ENCODE measurements at places on chromosomes 3 and 15.

- no peak for DNase-seq
Observed at GRCh38 chr3:50637011-50637410, 20.1 kb downstream of the MAPKAPK3 start.

DNA sequence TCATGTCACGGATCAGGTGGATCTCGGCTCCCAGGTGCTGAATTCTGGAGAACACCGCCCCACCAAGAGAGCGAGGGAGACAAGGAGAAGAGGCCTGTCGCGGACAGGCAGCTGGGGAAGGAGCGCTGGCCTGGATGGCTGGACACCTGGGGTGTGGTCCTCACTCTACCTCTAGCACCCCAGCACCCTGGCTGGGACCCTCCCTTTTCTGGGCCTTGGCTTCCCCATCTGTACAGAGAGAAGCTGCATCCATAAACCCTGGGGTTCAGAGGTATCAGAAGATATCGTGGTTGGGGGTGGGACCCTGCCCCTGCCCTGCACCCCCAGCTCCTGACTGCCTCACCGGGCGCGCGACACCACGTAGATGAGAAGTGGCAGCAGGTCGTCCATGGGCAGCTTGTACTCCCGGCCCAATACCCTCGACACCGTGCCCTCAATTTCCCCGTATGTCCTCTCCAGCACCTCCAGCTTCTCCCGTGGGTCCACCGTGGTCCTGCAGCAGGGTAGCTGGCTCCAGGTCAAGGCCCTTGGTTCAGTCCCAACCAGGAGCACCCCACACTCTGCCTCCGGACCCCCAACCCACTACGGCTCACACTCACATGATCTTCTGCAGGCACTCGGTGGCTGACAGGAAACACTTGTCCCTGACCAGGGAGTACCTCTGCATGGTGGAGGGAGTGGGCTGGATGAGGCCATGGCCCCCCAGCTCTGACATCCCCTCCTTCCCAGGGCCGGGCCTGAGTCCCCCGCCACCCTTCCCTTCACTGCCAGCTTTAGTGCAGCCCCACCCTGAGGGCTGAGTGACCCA is 21.7 kb downstream of the ALS2CL start:
- DNase-seq = no peak

DNA sequence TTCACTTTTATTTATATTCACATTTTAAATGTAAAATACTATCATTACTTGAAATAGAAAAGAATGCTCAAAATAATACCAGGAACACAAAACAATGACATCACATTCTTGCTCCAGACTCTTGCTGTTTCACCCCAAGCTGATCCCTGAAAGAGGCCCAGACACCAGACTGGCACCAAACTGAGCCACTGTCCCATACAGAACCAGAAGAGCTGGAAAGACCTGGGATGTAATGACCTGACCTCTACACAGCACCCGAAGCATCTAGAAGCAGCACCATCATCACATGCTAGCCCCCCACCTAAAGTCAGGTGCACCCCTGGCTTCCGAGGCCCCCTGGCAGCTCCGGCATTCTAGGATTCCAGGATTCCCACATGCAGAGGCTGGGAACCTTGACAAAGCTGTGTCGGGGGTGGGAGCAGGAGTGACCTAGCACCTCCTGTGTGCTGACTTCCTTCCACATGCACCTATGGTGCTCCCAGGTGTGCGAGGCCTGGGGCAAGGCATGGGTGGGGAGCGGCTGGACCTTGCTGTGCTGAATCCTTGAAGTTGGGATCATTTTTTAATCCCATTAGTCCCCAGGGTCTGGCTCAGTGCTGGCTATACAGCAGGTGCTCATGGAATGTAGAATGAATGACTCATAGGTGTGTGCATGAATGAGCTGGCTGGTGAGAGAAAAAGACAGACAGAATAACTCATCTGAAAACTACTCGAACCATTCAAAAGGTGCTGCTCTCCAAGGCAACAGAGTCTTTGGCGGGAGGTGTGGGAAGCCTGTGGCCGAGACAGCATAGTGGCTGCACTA is 144.7 kb upstream of the IQSEC1 start:
- DNase-seq = no peak

- DNase-seq = no peak
Observed at GRCh38 chr15:48190932-48191573, 412 bp upstream of the CTXN2 start.

GRCh38 chr15:76185716-76186115 is 125.6 kb downstream of the ETFA start:
- DNase-seq = no peak

- DNase-seq = no peak
Observed at GRCh38 chr3:36197151-36197550, 183.2 kb upstream of the STAC start.

DNA sequence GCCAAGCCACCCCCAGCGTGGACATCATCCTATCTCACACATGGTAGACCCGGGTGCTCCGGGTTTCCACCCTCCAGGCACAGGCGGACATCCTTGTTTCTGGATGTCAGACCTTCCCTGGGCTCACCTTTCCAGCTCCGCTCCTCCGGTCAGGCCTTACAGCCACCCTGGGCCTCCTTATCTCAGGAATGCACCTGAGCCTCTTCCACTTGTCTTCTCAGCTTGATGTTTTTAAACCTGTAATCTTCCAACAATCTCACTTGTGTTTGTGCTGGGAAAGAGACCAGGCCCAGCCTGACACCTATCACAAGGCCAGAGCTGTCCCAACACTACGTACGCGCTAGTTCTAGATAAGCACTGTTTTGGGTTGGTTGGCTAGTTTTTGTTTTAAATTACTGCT is 53.9 kb downstream of the NIPA2 start:
- no peak for DNase-seq

DNA sequence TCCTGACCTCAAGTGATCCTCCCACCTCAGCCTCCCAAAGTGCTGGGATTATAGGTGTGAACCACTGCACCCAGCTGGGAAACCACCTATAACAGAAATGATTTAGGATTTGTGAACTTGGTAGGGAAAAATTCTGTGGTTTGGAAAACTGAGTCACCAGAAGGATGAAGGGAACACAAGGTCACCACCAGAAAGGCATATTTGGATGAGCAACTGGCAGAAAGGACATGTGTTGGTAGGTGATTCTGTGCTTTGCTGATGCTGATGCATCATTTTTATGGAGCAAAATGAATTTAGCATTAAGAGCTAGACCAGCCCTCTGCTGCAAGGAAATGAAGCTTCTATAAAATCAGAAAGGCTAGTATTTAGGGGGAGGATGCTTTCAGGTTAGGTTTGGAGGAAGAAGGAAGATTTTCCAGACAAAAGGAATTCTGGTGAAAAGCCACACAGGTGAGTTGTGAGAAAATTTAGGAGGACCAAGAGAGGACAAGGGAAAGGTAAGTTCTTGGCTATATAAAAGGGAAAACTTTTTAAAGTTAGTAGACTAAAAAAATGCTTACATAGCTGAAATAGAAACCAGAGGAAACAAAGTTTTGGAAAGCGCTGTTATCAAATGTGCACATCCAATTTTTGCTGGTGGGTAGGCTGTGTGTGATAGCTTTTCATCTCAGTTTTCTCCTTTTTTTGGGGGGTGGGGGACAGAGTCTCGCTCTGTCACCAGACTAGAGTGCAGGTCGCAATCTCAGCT is 3.6 kb downstream of the PXK start:
- no peak for DNase-seq

DNA sequence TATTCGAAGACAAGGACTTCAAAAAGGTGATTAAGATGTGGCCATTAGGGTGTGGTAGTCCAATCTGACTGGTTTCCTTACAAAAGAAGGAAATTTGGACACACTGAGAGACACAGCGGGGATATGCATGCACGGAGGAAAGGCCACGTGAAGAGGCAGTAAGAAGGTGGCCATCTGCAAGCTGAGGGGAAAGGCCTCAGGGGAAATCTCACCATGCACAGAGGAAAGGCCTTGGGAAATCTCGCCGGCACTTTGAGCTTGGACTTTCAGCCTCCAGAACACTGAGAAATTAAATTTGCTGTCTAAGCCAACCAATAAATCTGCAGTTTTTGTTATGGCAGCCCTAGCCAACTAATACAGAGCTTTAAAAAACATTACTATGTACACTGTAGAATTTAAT is 78.8 kb downstream of the DLG1 start:
- no peak for DNase-seq

GRCh38 chr15:68346979-68347378 is 69.4 kb downstream of the FEM1B start:
- DNase-seq = no peak

- no peak for DNase-seq
Observed at GRCh38 chr15:69531665-69532027, 79.0 kb downstream of the RPLP1 start.

- no peak for DNase-seq
Observed at GRCh38 chr3:117084739-117085270, 375.2 kb downstream of the TUSC7 start.

GRCh38 chr3:133927540-133928066 is 31.9 kb upstream of the RAB6B start:
- peak; percentile 70 for DNase-seq

- no peak for DNase-seq
Observed at GRCh38 chr3:105876780-105877327, 8.0 kb upstream of the CBLB start.

DNA sequence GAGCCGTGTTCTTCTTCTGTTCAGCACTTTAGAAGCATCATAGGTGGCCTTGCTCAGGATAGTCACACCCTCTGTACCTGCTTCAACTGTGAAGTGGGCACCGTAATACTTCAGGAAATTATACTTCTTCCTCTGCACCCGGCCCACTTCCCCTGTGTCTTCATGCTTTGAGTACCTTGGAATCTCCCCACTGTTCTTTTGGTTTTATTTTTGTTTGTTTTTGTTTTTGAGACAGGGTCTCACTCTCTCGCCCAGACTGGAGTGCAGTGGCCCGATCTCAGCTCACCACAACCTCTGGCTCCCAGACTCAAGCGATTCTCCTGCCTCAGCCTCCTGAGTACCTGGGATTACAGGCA is 1.7 kb downstream of the P2RY14 start:
- peak; percentile 9 for DNase-seq

GRCh38 chr15:57595011-57595866 is 3.5 kb downstream of the MYZAP start:
- no peak for DNase-seq

DNA sequence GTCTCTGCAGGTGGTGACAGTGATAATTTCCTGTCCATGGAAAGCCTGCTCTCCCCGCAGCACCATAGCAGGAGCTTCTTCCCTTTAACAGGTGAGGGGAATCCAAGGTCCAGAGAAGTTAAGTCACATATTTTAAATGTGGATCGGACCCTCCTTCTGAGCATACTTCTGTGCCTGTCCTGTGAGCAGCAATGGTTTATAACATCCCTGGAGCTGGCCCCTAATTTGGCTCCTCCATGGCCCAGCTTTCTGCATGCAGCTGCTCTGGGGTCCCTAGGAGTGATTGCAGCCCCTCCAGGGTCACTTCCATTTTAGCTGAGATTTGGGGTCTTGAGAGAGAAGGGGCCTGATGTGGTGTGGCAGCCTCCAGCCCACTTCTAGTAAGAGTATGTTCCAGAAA is 127.8 kb downstream of the EEFSEC start:
- no peak for DNase-seq

DNA sequence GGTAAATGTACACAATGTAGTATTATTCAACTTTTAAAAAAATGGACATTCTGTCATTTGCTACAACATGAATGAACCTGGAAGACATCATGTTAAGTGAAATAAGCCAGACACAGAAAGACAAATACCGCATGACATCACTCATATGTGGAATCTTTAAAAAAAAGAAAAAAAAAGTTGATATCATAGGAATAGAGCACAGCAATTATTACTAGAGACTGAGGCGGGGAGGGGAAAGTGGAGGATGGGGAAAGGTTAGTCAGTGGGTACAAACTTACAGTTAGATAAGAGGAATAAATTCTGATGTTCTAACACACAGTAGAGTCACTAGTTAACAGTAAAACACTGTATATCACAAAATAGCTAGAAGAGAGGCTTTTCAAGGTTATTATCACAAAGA is 22.2 kb downstream of the RYK start:
- DNase-seq = no peak

GRCh38 chr3:43785551-43785950 is 94.8 kb downstream of the ABHD5 start:
- no peak for DNase-seq

GRCh38 chr3:140160553-140160952 is 225.6 kb downstream of the CLSTN2 start:
- no peak for DNase-seq

DNA sequence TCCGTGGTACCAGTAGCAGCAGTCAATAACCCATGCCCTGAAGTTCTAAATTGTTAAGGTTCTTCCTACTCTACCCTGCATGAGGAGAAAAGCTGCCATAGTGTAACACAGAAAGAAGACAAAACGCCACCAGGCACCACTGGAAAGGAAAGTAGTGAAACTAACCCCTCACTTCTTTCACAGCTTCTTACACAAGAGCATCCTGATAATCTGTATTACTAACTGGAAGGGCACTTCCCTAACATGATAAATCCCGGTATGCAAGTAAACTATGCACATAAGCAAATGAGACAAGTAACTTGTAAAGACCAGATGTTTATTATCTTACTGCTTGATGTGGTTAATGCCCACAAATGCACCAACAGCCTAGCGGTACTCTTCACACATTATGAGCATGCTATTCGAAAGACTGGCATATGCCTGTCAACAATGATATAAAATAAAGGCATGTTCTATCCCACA is 141.3 kb downstream of the ADAM10 start:
- DNase-seq = no peak

All from activated T-helper 9 cell treated with anti-CD3 and anti-CD28 coated beads, Interleukin-2, amount 50 U/mL, for 16 hours (primary cell).